ENCODE measurements at places on chromosomes 12 and 14. TPM values are rescaled to one million over a fixed set of nuclear protein-coding genes. Genes with fewer than 3 reads are reported as not detected.

RPL41 gene
- 3,051 TPM for total RNA-seq

GRCh38 chr12:16730772-16731171 is 124.8 kb upstream of the LMO3 start:
- H3K27me3 ChIP-seq, result no peaks in the 10 kb centered on the region
- H3K36me3 ChIP-seq, result no peaks in the 10 kb centered on the region
- no peak for DNase-seq
- H3K4me1 ChIP-seq, result no peaks in the 10 kb centered on the region

PMEL gene
- 7.8 TPM for total RNA-seq

TAS2R19 gene
- total RNA-seq, result 5.7 TPM

CLECL1 gene
- total RNA-seq, result not detected

- H3K27me3 ChIP-seq, result no peaks in the 10 kb centered on the region
- no peak overlapping the region for H3K4me3 ChIP-seq
- H3K4me1 ChIP-seq, result no peaks in the 10 kb centered on the region
- DNase-seq, result no peak
Observed at GRCh38 chr12:28855761-28856310, 293.2 kb upstream of the FAR2 start.

DNA sequence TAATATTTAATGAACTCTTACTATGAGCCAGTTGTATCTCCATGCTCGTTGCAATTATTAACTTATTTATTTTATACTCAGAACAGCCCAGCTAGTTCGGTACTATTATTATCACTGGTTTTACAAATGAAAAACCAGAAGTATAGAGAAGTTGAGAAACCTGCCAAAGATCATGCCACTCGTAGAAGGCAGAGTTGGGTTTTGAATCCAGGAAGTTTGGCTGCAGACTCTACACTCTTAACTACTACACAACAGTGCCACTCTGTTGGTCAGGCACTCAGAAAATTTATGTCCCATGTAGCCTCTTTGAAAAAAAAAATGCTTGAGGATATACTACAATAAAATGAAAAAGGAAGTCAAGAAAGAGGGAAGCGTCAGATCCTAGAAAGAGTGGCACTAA is 71.5 kb upstream of the ARID2 start:
- H3K36me3 ChIP-seq, result no peaks in the 10 kb centered on the region
- H3K4me3 ChIP-seq, result no peak overlapping the region
- no peaks in the 10 kb centered on the region for H3K27me3 ChIP-seq
- H3K4me1 ChIP-seq, result no peaks in the 10 kb centered on the region
